ENCODE measurements at places on chromosomes 7 and 10.

DNA sequence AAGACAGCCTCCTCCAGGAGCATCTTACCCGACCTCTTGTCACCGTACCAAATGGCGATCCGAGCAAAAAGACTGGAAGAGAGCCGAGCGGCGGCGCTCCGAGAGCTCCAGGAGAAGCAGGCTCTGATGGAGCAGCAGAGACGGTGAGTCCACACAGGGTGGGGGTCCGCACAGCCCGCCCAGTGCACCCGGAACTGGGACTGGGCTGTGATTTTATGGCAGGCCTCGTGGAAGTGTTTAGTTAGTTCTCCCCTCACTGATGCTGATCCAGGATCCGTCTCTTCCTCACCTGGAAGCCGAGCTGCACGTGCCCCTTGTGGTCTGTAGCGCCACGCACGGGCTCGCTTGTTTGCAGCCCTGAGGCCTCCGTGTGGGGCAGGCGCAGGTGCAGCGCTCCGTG lies 19.6 kb downstream of the LRRC27 start:
- DNase-seq: no peak

GRCh38 chr10:22619101-22619500 lies 95.3 kb downstream of the PIP4K2A start:
- DNase-seq: no peak

GRCh38 chr10:8071006-8071405 lies 16.5 kb downstream of the GATA3 start:
- DNase-seq: no peak

- DNase-seq: no peak
Observed at GRCh38 chr10:12785415-12785831, 216.1 kb downstream of the CCDC3 start.

Measured in CD8-positive, alpha-beta memory T cell (primary cell).